Left renal pelvis (tissue), 4 donors: ENCODE measurements at places on chromosomes 1 and 21. TPM values are rescaled to one million over a fixed set of nuclear protein-coding genes. Genes with fewer than 3 reads are reported as not detected.

DNA sequence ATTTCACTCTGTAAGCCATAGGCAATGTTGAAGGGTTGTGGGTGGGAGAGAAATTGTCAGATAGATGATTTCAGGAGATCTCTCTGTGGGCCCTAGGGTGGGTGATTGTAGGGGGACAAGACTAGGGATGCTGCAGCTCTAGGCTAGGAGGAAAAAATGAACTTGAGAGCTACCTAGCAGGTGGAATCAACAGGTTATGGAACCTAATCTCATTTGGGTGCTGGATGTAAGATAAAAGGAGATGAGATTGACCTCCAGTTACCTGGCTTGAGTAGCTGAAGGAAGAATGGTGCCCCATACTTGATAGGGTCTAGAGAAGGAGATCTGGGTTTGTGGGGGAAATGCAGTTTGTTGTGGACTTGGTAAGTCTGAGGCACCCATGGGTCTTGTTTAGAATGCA, 396.5 kb downstream of the RRAGC start:
- no peak for DNase-seq

Gene SSR2
- polyA plus RNA-seq, result 412 TPM

DNA sequence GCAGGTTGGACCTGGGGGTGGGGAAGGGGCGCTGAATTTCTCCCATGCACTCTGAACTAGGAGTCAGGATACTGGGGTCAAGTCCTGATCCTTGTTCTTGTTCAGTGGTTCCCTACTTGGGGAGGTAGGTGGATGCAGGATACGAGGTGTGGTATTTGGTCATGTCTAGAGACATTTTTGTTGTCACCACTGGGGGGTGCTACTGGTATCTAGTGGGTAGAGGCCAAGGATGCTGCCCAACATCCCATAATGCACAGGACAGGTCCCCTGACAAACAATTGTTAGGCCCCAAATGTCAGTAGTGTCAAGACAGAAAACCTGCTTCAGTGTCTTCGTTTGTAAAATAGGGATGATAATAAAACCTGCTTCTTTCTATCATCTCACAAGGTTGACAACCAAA, 259.0 kb upstream of the FOXD3 start:
- DNase-seq, result no peak

DNA sequence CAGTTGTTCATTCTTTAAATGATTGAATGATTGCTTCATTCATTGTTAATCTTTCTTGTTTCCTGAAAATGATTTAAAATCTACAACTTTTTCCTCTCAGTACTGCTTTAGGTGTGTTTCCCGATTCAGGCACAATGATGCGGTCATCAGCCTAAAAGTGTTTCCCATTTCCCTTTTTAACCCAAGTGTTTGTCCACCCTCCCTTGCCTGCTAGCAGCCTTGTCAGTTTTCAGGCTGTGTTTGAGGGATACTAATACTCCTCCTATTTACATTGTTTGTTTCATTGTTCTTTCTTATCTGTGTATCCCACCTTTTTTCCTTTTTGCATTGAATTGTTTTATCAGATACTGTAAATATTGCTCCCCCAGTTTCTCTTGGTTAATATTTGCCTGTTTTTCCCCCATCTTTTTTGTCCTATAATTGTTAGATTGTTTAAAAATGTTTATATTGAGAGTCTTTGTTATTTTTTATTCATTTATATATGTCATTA, 131.1 kb downstream of the KIAA0319L start:
- DNase-seq, result no peak
